Diencephalon (tissue), 1 donor: ENCODE measurements at places on chromosomes 7 and 10. TPM values are rescaled to one million over a fixed set of nuclear protein-coding genes. Genes with fewer than 3 reads are reported as not detected.

The CDC14C gene
- not detected for total RNA-seq

The UPK3B gene
- total RNA-seq, result 0.23 TPM

The NXPH1 gene
- 94.6 TPM for total RNA-seq

The VPS37D gene
- 24.0 TPM for total RNA-seq

The IDI2 gene
- not detected for total RNA-seq

The NKX1-2 gene
- total RNA-seq, result 1.8 TPM

The SSC4D gene
- 1.6 TPM for total RNA-seq

The ATP6V0A4 gene
- 0.69 TPM for total RNA-seq

The SPDYE5 gene
- total RNA-seq, result not detected

The TYW1B gene
- 2.8 TPM for total RNA-seq

The DRGX gene
- total RNA-seq, result 0.23 TPM

The OR2A5 gene
- not detected for total RNA-seq
